Skin of body (tissue), 3 donors: ENCODE measurements at places on chromosomes 3 and 15. TPM values are rescaled to one million over a fixed set of nuclear protein-coding genes. Genes with fewer than 3 reads are reported as not detected.

Gene ARPIN
- total RNA-seq = 14.2 TPM

Gene KCNAB1
- 6.3 TPM for total RNA-seq

- no peak for DNase-seq
Measured at GRCh38 chr3:72328755-72329277, 519.4 kb downstream of the SHQ1 start.

GRCh38 chr3:140883428-140884040, 58.1 kb upstream of the SLC25A36 start:
- no peak for DNase-seq

- DNase-seq = no peak
Measured at GRCh38 chr3:107931326-107931725, 159.5 kb downstream of the CD47 start.

DNA sequence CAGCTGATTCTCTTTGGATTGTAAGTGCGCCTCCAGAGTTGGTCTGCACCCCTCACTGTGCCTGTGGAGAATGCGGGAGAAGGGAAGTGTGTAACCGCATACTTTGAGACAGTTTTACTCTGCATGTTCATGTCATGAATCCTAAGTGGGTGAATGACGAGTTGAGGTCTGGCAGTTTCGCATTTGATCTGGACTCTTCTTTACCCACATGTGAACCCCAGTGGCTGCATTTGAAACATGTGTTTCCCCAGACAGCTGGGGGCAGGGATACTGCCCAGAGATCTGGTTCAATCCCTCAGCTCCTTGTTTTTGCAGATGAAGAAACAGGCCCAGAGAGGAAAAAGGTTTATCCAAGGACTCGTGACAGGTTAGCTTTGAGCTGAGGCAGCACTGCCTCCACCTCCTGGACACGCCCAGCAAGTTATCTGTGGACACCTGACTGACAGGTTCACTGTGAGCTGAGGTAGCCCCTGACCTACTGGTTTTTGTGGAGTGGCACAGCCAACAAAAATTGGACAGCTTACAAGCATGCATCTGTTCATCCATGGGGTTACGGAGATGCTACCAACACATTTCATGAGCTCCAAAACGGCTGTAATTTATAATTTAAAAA, 207.3 kb downstream of the XXYLT1 start:
- no peak for DNase-seq

- no peak for DNase-seq
Measured at GRCh38 chr3:62803276-62803675, 71.9 kb downstream of the CADPS start.

GRCh38 chr3:33795856-33796536, 2.4 kb upstream of the PDCD6IP start:
- DNase-seq = no peak

GRCh38 chr3:158095111-158095813, 11.0 kb downstream of the SHOX2 start:
- DNase-seq = no peak
